Thymus (tissue), 14 donors: ENCODE measurements at places on chromosomes 2 and 18. TPM values are rescaled to one million over a fixed set of nuclear protein-coding genes. Genes with fewer than 3 reads are reported as not detected.

DNA sequence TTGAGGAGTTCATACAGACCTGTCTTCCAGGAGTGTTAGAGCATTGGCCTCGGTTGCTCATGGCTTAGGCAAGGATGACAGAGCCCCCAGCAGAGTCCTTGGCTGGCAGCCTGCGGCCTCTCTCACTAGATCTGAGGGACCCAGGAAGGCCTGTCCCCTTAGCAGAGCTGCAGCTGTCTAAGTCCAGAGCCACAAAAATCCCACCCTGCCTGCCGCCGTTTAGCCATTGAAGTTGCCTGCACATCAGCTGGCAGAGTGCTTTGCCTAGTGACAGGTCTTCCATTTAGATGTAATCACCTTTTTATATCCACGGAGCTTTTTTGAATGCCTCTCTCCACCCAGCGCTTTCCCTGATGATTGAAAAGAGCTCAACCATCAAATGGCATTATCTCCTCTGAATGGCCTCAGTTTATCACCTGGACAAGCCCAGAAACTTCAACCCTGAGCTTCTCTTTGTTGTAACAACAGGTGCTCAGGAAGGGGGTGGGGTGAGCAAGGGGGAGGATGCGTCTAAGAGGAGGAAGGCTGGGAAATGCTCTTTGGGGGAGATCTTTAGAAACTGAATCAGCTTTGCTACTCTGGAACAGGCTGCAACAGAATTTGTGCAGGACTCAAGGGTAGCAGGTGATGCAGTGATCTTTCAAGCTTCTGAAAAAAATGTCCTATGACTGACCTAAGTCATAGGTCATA, 71.9 kb downstream of the TNP1 start:
- no peak for DNase-seq

DNA sequence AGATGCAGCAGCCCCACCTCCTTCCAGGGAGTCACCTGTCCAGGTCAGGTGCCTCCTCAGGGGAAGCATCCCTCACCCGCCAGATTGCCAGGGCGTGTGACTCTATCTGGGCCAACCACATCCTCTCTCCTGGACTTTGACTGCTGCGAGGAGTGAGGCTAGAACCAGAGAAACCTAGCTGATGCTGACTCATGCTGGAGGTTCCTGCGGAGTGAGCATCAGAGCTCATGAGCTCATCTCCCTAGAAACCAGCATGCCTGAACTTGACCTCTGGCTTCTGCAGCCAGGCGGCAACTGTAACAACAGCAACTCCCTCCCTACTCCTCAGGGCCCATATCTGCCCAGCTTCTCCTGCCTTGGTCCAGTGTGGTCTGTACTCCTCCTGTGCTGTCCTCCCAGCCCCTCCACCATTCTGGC, 28.3 kb upstream of the NT5DC4 start:
- DNase-seq, result peak; percentile 15

The SLC40A1 gene
- 75.3 TPM for total RNA-seq

DNA sequence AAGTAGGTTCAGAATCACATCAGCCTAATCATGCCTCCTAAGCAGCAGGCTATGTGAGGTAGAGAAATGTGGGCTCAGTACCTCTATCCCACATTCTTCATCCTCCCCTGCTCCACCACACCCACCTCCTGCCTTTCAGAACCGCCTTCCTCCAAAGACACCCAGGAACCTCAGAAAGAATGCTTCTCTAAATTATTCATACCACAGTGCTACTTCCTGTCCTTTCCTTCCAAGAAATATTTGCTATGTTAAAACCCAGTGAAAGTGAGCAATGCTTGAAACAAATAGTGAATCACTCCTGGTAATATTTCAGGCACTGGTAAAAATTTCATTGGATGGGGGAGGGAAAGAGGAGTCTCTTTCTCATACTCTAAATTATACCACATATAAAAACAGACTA, 24.0 kb upstream of the CREB1 start:
- DNase-seq, result peak; percentile 29

The SGPP2 gene
- total RNA-seq, result 5.4 TPM

The AUP1 gene
- 59.5 TPM for total RNA-seq

The SERPINB2 gene
- 2.5 TPM for total RNA-seq

The CD8B2 gene
- total RNA-seq, result 22.1 TPM

The IL1A gene
- total RNA-seq, result 0.19 TPM

- DNase-seq, result no peak
Observed at GRCh38 chr2:60437080-60437696, 116.3 kb downstream of the BCL11A start.

DNA sequence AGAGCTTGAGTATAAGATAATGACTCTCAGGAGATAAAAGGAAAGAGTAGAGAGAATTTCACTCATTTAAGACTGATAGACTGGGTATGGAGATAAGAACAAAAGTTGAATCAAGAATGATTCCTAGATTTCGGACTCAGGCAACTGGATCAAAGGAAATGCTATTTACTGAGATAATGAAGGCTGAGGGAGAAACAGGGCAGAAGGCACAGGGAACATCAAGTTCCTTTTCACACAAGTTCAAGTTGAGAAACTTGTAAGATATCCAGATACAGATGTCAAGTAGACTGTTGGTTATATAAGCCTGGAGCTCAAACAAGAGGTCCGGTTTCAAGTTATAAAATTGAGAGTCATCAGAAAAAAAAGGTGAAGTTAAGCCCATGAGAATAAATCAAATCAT, 360.8 kb downstream of the TNS1 start:
- DNase-seq, result no peak

- no peak for DNase-seq
Observed at GRCh38 chr2:8304821-8305766, 376.8 kb upstream of the ID2 start.

- DNase-seq, result no peak
Observed at GRCh38 chr18:54958704-54959625, at the start of gene CCDC68. TSS of gene CCDC68 (minus strand) at chr18:54959461. CDS start at chr18:54942791, 16,670 bp downstream.

GRCh38 chr2:165655661-165656060, 138.4 kb downstream of the GALNT3 start:
- no peak for DNase-seq

DNA sequence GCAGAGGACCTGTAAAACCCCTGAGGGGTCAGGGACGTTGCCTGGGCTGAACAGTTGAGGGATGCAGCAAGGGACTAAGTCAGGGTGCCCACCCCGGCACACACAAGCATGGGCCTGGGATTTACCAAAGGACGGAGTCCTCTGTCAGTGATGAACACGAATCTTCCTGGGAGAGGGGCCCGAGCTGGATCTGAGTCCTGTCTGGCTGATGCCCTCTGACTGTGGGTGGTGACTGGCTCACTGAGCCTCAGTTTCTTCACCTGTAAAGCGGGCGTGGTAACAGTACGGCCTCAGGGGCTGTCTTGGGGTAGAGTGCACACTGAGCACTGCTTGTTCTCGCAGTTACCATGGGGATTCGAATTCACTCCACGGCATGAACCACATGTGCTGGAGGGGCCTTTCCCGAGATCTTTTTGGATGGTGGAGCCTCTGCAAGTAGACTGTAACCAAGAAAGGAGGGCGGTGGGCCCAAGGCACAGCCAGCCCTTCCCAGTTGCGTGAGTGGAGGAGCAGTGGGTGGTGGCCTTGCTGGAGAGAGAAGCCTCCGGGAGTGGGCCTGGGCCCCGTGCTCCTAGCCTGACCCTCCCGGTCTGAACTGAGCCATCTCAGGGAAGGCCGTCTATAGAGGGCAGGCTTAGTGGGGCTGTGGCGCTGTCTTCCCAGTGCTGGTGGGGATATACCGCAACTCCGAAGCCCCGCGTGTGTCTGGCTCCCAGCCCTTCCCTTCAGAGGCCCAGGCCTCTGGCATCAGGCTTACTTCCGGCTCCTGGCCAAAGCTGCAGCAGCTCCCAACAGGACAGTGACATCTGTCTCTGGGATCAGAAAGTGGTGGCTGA, 130.8 kb upstream of the HS6ST1 start:
- no peak for DNase-seq

The CNDP1 gene
- 0.09 TPM for total RNA-seq

DNA sequence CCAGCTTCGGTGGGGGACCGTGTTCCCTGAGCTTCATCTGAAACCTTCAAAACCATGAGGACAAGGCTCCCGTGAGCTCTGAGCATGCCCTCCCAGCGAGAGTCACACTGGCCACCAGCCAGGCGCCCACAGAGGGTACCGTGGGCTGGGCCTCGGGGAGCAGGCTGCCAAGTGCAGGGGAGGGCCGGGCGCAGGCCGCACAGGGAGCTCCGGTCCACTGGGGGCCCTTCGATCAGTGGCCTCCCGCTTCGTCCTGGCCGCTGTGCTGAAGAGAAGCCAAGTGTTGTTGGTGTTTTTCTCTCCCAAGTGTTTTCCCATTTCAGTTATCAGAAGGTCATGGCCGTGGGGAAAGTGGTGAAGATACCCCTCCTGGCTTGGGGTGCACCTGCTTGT, 144.4 kb downstream of the PTGR3 start:
- no peak for DNase-seq

DNA sequence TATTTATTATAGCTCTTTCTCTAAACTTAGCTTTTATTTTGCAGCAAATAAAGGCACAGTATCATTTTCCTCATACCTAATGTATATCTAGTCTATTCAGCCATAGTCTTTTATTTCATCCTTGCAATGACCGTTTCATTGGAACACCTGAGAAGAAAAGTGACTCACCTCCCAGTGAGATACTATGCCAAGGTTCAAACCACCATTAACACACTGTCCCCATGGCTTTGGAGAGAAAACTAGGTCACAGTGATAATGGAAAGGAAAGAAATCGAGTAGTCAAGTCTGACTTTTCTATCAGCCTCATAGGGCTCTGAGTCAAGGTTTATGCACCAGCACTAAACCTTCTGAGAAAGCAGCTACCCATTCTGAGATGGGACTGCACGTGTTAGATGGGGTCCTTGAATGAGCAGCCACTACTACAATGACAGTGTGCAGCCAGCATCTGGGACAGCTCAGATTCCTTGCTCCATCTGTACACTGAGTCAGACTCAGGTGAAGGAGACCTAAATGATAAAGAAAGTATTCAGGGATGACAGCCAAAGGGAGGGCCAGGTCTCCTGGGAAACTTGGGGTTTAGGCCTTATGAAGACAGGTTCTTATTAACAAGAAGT, 971.1 kb upstream of the ACVR2A start:
- no peak for DNase-seq

The ANKRD23 gene
- 3.4 TPM for total RNA-seq

DNA sequence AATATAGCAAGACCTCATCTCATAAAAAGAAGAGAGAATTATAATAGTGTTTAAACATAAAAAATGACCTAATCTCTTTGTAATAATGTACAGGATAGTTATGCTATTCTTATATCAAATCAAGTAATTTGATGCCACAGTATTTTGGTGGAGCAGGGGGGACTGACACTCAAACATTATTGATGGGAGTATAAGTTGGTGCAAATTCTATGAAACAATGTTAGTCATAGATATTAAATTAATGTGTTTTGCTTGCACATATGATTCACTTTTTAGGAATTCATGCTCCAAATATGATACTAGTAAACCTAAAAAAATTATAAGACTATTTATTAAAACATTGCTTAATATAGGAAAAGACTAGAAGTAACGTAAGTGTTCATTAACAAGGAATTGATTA, 256.1 kb upstream of the SYT4 start:
- no peak for DNase-seq

DNA sequence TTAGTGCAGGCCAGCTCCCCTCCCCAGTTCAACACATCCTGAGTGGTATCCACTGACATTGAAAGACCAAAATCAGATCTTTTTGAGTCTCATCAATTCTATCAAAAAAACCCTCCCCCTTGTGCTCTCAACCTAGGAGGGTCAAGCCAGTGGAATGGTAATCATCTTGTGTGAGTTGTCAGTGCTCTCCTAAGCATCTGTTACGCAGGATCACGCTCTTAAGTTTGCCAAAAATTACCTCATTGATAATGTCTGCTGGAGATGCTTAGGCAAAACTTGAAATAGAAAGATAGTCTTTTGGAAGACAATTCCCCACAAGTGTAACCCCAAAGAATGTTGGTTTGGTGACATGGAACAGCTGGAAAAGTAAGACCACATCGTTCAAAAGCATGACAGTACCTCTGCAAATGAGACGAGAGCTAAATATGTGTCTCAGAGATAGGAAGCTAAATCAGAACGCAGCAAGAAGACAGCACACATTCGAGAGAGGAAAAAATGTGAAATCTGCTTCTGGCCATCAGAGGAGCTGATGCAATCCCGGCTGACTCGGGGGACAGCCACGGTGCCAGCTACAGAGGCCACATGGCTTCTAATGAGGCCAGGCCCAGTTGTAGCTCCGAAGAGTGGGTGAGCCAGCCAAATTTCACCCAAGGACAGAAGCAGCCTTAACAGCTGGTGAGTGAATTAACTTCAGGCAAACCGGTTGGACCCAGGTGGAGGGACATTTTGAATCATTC, 753.9 kb downstream of the RNF144A start:
- no peak for DNase-seq

The DLX2 gene
- total RNA-seq, result 0.09 TPM

DNA sequence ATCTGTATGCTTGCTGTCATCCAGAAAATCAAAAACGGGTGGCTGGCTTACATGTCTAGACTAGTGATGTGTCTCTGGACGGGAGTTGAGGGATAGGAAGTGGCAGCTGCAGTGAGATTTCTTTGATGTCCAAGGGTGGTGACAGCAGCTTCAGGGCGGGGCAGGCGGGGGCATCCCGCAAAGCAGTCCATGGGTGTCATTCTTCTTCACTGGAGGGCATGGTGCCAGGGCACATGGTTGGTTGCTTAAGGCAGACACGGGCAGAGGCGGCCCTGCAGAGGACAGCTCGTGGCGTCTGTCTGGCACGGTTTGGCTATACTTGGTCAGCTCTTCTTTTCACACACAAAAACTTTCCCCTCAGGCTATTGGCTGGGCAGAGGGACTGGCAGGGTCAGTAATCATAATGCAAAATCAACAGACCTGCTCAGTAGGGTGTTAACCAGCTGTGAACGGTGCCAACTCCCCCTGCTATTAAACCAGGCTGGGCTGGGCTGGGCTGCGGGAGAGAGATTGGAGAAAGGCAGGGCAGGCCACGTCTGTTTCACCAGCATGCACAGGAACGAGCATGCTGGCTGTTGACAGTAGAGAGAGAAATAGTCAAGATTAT, 63.7 kb downstream of the COL4A3 start:
- DNase-seq, result no peak

GRCh38 chr2:29014811-29015421, 33.8 kb downstream of the TOGARAM2 start:
- DNase-seq, result peak; percentile 42

- DNase-seq, result peak; percentile 10
Observed at GRCh38 chr2:169462896-169463695, 16.2 kb upstream of the BBS5 start.

GRCh38 chr2:102724016-102724490, 37.8 kb upstream of the TMEM182 start:
- DNase-seq, result no peak
